ENCODE measurements at places on chromosomes 12 and 14.

GRCh38 chr12:93696462-93696861 is 19.3 kb downstream of the CRADD start:
- no peak for DNase-seq

DNA sequence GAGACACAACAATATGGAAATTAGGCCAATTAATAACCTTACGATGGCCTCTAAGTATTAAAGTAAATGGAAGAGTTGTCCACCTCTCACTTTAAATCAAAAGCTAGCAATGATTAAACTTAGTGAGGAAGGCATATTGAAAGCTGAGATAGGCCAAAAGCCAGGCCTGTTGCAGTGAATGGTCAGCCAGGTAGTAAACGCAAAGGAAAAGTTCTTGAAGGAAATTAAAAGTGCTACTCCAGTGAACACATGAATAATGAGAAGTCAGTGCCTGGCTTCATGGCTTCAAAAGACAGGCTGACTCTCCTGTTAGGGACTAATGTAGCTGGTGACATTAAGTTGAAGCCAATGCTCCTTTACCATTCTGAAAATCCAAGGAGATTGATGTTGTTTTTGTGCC is 135.3 kb downstream of the NDUFA12 start:
- DNase-seq, result no peak

GRCh38 chr14:73477618-73478266 is 13.0 kb upstream of the RIOX1 start:
- DNase-seq, result peak; percentile 43

DNA sequence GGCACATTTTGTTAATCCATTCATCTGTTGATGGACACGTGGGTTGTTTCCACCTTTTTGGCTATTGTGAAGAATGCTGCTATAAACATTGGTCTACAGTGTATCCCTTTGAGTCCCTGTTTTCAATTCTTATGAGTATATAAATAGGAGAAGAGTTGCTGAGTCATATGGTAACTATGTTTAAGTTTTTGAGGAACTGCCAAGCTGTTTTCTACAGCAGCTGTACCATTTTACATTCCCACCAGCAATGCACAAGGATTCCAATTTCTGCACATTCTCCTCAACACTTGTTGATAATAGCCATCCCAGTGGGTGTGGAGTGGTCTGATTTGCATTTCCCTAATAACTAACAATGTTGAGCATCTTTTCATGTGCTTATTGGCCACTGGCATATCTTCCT is 6.9 kb upstream of the SVOP start:
- no peak for DNase-seq

DNA sequence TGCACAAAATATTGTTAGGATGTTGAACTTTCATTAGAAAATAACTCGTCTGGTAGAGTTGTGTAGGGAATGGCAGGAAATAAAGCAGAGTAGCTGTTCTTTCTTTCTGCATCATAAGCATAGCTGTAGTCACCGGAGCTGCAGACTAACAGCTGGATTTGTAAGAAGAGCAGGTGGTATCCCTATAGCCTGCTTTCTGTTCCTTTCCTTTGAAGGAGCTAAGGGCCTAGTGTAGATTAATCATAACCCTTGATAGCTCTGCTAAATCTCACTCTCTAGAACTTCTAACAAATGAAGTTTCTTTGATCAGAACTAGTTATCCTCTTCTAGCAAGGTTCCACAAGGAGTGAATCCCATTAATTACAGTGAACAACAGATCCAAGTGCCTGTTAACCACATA is 3.5 kb downstream of the LMO3 start:
- DNase-seq, result no peak

DNA sequence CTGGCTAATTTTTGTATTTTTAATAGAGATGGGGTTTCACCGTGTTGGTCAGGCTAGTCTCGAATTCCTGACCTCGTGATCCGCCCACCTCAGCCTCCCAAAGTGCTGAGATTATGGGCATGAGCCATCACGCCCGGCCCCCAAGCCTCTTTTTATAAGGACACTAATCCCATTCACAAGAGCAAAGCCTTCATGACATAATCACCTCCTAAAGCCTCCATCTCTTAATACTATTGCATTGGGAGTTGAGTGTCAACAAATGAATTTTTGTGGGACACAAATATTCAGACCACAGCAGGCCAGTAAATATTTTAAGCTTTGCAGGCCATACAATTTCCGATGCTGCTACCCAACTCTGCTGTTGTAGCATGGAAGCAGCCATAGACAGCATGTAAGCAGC is 10.9 kb downstream of the RNF212B start:
- no peak for DNase-seq

DNA sequence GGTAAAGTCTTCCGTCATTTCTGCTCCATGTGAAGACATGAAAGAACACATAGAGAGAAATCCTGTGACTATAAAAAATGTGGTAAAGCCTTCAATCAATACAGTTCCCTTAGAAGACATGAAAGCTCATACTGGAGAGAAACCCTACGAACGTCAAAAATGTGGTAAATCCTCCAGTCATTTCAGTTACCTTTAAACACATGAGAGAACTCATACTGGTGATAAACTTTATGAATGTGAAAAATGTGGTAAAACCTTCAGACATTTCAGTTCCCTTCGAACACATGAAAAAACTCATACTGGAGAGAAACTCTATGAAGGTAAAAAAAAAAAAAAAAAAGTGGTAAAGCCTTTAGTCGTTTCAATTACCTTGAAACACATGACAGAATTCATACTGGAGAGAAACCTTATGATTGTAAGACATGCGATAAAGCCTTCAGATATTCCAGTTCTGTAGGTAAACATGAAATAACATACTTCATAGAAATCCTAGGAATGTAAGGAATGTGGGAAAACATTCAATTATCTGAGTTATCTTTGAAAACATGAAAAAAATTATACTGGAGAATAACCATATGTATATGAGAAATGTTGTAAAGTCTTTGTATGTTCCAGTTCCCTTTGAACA is 60.4 kb downstream of the MAP4K5 start:
- no peak for DNase-seq

- DNase-seq, result no peak
Measured at GRCh38 chr14:95437715-95438114, 78.7 kb downstream of the SYNE3 start.

- DNase-seq, result no peak
Measured at GRCh38 chr12:38633511-38633910, 271.9 kb downstream of the CPNE8 start.

DNA sequence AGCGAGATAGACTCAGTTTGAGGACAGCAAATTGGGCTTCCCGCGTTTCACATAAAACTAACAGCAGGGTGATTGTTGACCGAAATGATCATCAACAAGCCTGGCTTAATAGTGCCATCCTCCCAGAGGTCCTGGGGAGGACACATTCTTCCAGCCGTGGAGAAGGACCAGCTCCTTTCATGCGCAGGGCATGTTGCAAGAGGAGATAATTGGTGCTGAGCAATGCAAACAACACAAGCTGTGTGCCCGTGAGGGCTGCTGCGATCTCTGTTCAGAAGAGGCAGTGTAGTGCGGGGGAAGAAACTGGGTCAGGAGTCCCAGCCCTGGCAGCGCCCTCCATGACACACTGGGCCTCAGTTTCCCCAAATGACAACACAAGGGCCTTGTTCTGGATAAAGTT is 54.3 kb downstream of the CCDC85C start:
- peak; percentile 44 for DNase-seq

- no peak for DNase-seq
Measured at GRCh38 chr14:74554742-74555362, 57.2 kb downstream of the LTBP2 start.

GRCh38 chr14:90986510-90986909 is 73.9 kb downstream of the RPS6KA5 start:
- DNase-seq, result no peak

DNA sequence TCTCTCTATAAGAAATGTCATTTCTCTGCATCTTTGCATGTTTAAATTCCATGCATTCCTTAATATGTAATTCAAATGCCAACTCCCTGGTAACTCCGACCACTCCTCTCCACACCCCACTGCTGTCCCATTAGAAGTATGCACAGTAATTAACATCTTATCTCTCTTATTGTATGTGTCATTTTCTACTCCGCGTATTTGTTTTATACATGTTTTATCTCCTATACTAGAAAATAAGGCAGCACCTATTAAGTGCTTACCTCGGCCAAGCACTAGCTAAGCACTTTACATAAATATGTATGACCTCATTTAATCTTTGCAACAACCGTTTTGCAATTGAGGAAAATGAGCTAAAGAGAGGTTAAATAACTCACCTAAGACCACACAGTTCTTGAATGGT is 469.8 kb downstream of the BCAT1 start:
- no peak for DNase-seq

DNA sequence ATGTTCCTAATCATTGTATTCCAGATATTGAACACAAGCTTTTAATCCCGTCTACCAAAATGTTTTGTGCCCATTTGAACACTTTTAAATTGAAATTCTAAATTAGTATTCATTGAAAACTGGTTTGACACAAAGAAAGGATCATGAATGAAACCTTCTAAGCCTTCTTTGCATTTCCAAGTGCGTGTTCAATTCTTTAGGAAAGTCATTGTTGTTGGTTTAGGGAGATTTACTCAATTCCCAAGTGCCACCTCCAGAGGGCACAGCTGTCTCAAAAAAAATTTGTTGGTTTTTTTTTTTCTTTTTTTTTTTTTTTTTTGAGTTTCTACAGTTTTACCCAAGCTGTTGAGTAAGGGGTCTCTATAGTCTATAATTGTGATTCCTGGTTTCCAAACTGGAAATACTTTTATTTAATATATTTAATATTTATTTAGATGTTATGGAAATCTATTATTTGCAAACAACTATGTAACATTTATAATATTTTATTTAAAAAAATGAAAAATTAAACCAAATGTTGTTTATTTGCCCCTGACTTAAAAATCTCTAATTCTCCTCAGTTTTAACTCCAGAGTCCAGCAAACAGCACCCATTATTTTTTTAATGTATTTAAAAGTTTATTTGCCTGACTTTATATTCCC is 79.9 kb downstream of the NEDD1 start:
- DNase-seq, result peak; percentile 47

GRCh38 chr12:19227190-19227879 is 97.8 kb downstream of the PLEKHA5 start:
- DNase-seq, result no peak

DNA sequence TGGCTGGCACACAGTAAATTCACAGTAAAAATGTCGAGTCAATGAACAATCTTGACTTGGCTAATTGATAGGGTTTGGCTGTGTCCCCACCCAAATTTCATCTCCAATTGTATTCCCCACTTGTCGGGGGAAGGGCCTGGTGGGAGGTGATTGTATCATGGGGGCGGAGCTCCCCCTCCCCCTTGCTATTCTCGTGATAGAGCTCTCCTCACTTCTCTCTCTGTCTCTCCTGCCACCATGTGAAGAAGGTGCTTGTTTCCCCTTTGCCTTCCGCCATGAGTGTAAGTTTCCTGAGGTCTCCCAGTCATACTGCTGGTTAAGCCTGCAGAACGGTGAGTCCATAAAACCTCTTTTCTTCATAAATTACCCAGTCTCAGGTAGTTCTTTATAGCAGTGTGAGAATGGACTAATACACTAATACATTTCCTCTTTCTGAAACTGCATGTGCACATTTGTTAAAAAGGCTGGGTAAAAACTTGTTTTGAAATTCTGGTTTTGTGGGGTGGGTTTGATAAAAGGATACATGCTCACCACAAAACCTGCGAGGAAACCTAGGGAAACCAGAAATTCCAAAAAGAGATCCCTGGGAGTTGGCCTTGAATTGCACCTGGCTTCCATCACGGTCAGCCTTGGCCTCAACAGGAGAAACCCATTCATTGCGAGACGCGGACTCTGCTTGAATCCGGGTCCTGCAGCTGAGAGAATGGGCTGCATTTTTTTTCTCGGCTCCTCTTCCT is 16.2 kb upstream of the MYL2 start:
- DNase-seq, result no peak

GRCh38 chr14:105885561-105886320 is 359.4 kb downstream of the TMEM121 start:
- no peak for DNase-seq

- peak; percentile 8 for DNase-seq
Measured at GRCh38 chr12:1916371-1917171, 1.9 kb downstream of the CACNA2D4 start.

GRCh38 chr12:40566271-40566670 is 126.0 kb upstream of the CNTN1 start:
- DNase-seq, result no peak

GRCh38 chr12:80509781-80510556 is 65.9 kb downstream of the PTPRQ start:
- DNase-seq, result peak; percentile 39

GRCh38 chr14:57182760-57183503 is 85.8 kb downstream of the EXOC5 start:
- DNase-seq, result peak; percentile 36

DNA sequence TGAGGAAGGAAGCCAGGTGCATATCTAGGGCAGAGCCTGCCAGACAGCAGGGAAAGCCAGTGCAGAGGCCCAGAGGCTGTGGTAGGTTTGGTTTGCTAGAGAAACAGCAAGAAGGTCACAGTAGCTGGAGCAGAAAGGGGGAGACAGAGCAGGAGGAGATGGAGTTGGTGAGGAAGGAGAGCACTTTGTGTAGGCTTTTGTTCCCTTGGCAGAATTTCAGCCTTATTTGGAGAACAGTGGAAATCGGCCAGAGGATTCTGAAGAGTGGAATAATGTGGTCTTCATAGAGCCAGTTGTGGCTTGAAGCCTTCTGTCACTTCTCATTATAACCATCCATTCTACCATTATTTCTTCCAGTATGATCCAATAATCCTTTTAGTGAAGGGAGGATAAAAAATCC is 212.9 kb upstream of the FAR2 start:
- no peak for DNase-seq

GRCh38 chr12:102625819-102626218 is 145.5 kb upstream of the IGF1 start:
- DNase-seq, result no peak

- DNase-seq, result no peak
Measured at GRCh38 chr14:71006200-71006563, 98.9 kb downstream of the PCNX1 start.

DNA sequence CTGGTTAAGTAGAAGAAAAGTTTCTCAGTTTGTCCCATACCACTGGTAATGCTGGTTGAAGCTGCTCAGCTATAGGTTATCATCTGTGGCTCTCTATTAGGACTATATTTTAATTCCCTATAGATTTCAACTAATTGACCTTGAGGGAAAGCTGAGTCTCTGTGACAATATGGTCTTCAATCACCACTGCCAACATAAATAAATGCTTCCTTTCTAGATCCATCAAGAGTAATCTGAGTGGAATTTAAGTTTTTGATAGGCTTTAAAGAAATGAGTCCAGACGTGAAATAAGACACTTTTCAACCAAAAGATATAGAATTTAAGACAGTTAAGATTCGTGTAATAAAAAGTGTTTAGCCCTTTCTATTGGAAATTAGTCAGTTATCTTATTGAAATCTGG is 63.5 kb upstream of the MYF6 start:
- no peak for DNase-seq

DNA sequence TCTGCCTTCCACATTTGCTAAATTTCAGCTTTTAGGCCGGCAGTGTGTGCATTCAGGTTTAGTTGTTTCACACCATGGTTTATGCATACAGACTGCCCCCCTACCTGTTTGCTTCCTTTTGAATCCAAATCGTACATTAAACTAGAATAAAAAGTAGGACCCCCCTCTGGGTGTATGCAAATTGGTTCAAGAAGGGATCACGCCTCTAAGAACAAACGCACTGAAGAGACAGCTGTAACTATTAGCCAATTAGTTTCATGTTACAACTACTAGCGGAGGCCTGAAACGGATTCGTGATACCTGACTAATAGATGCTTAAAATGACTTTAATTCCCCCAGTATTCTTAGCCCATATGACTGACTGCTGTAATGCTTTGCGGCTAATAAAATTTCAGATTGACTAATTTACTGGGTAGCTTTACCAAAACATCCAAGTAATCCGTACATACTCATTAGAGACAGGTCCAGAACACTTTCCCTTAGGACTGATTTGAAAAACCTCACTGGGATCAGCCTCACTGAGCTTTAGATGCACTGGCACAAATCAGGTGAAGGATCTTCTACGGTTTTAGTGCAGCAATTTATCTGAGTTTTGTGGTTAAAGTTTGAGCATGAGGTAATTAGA is 411.8 kb downstream of the NPAS3 start:
- DNase-seq, result no peak
